SJSA1 (cell line): ENCODE measurements at places on chromosomes 7 and 10. TPM values are rescaled to one million over a fixed set of nuclear protein-coding genes. Genes with fewer than 3 reads are reported as not detected.

Gene POU6F2
- total RNA-seq, result not detected in 2 replicates

Gene CDC14C
- total RNA-seq, result not detected in 2 replicates

DNA sequence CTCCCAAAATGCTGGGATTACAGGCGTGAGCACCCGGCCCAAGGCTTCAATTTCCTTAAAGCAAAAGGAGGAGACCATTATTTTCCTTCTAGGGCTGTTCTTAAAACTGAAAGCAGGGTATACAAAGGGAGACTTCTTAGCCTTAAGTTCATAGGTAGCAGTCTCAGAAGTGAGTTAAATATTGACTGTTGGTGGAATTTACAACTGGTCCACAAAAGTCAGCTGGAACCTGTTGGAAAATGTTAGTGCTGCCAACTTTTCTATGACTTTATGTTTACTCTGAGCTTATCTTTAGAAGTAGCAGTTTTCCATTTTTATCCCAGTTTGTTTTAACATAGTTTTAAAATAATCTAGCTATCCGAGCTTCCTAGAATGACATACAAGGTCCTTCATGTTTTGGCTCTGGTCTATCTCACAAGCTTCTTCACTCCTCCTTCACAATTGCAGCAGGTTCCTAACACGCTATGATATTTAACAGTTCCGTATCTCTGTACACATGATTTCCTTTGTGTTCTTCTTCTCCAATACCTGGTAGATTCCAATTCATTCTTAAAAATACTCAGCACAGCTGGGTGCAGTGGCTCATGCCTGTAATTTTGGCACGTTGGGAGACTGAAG lies 3.3 kb downstream of the SLC26A3 start:
- DNase-seq, result no peak

DNA sequence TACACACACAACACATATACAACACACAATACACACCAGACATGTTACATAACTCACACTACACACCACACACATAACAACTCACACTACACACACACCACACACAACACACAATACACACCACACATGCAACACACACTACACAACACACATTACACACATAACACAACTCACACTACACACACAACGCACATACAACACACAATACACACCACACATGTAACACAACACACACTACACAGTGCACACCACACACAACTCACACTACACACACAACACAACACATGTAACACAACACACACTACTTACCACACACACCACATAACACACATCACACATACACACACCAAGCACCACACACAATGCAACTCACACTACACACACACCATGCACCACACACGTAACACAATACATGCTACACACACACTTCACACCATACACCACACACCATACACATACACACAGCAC lies 166.5 kb downstream of the KCNMA1 start:
- DNase-seq, result no peak
